ENCODE measurements at places on chromosomes 16 and 17.

- no peak for DNase-seq
These were observed 19.3 kb upstream of the CA4 start for GRCh38 chr17:60130466-60130865.

DNA sequence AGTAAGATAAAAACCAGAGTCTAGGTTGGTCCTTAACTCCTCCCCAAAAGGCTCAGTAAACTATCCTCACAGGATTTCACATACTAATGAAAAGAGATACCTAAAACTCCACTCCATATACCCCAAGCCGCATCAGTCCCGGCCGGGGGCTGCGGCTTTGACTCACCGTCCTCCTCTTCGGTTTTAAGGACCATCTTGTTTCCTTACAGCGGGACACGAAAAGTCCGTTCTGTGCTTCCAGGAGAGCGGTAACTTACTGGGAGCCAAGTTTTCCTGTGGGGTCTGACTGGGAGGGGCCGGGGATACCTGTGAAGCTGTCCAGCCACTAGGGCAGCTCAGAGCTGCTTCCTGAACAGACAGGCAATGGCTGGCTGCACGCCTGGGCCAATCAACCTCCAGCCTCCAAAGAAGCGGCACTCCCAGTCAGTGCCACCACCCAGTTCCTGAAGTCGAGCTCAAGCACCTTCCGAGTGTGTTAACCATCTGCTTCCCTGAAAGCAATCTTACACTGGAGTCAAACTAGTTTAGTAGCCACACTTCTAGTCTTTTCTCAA, 45.5 kb downstream of the CYTH1 start:
- peak; percentile 40 for DNase-seq

DNA sequence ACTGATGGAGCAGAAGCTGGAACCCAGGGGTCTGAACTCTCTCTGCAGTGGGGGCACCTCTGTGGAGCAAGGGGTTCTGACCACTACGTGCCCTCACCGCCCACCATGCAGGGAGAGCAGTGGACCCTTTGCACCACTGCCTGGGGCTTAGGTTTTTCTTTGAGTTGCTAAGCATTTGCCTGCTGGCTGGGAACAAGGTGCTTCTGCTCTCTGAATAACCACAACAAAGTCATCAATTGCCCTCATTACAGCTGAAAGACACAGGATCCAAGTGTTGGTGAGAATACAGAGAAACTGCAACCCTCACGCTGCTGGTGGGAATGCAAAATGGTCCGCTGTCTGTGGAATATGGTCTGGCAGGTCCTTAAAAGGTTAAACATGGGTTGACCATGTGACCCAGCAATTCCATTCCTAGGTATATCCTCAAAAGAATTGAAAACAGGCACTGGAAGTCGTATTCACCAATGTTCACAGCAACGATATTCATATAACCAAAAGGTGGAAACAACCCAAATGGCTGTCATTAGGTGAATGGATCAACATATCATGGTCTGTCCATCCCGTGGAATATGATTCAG, 22.8 kb downstream of the NLRC3 start:
- DNase-seq = no peak

- no peak for DNase-seq
These were observed 277.8 kb upstream of the CDH5 start for GRCh38 chr16:66088681-66089080.

DNA sequence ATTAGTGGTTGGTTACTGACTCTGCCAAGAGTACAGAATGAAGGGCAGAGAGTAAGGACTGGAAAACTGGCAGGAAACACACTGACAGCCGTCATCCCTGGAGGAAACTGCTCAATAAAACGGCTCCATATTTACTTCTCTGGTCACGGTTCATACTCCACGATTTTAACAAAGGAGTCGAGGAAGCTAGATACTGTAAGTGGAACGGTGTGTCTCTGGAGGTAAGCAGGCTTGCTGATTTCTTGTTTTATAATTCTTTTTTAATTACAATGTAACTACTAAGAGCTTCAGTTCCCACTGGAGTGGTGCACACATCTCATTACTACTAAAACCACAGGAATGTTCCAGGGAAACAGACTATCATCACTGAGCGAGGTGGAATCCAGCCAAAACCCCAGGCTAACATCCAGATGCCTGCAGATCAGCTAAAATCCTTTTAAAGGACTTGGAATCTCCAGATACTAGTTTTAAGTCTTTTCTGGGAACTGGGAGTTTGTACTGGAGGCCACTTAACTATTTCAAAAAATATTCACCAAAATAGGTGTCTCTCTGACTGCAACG, 17.8 kb downstream of the SERPINF1 start:
- no peak for DNase-seq

GRCh38 chr16:73614131-73614530, 566.2 kb upstream of the ZFHX3 start:
- DNase-seq = no peak

- no peak for DNase-seq
These were observed 10.1 kb downstream of the CYB5D1 start for GRCh38 chr17:7867881-7868329.

DNA sequence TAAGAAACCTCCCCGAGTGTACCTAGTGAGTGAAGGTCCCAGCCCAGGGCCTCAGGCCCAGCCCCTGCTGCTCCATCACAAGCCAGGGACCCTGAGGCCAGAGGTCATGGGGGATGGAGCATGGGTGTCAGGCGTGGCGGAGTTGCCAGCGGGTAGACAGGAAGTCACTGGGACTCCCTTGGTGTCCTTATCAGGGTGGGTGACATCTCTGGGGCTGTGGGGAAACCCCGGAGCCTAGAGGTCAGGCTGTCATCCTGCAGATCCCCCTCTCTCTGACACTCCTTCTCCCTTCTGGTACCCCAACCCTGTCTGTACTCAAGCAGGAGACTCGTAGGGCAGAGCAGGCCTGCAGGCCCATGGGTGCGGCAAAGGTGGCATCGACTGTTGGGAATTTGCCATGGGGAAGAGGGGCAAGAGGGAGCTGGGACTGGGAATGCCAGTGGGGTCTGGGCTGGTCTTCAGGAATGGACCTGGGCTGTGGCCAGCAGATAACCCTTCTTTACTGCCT, 10.8 kb upstream of the ADGRG1 start:
- DNase-seq = no peak

GRCh38 chr16:84407588-84408313, 39.4 kb downstream of the ATP2C2 start:
- no peak for DNase-seq

- no peak for DNase-seq
These were observed 4.0 kb downstream of the RNF222 start for GRCh38 chr17:8393470-8394231.

- DNase-seq = no peak
These were observed 6.0 kb downstream of the CAPNS2 start for GRCh38 chr16:55572439-55572838.

DNA sequence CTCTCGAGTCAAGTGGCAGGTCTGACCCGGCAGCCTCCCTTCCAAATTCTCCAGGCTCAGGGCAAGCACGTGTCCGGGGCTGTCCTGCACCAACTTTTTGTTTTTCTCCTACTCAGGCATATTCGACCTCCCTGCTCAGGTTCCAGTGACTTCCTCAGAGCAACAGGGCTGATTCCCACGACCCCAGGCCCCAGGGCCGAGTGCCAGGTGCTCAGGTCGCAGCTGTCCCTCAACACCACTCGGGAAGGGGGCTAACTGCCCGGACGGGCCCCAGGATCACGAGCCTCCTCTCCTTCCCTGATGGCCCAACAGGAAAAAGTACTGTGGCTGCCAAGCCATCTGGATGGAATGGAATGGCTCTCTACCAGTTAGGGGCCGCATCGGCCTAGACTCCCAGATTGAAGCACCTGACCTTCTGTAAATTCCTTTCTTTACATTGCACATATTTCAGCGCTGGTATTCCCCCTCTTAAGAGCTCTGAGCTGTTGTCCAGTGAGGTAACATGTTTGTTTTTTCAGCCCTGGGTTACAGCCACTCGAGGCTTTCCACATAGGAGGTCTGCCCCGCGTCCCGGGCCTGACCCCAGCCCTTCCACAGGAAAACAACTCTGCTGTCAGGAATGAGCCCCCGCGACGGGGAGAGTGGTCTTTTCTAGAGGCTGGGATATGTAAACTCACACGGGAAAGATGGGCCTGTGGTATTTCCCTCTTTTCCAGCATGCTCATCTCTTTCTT, 25.0 kb downstream of the NXN start:
- DNase-seq = no peak

- DNase-seq = no peak
These were observed 104.6 kb downstream of the GNAO1 start for GRCh38 chr16:56295739-56296527.

GRCh38 chr17:46995841-46996571, 17.0 kb upstream of the RPRML start:
- no peak for DNase-seq

GRCh38 chr17:36602030-36602748, 806 bp downstream of the MRM1 start:
- no peak for DNase-seq

DNA sequence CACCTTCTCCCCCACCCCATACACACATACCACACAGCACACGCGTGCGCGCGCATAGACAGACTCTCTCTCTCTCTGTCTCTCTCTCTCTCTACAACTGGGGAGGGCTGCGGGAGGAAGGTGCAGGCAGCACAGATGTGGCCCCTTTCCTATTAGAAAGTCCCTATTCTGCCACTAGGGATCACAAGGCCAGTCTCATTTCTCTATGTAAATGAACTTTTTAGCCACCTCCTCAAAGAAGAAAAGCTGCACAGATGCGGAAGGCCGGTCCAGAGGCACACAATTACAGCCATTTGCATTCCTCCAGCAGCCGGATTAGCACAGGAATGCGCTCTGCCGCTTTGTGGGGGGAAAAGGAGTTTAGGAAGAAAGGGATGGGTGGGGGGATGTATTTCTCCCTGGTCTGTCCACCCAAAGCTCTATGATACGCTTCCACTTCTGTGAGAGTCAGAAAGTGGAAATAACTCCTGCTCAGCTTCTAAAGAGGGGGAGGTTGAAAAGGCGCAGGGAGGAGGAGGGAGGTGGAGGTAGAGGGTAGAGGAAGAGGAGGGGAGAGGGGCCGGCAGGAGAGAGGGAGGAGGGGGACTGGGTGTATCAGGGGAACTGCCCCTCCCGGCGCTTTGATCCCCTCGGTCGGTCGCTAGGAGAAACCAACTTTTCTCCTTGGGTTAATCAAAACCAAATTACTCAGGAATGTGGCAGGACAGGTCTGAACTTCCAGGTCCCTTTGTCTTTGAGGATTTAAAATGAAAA, 11.7 kb downstream of the ZFHX3 start:
- no peak for DNase-seq

GRCh38 chr17:79539944-79540705, 70.7 kb downstream of the RBFOX3 start:
- no peak for DNase-seq

DNA sequence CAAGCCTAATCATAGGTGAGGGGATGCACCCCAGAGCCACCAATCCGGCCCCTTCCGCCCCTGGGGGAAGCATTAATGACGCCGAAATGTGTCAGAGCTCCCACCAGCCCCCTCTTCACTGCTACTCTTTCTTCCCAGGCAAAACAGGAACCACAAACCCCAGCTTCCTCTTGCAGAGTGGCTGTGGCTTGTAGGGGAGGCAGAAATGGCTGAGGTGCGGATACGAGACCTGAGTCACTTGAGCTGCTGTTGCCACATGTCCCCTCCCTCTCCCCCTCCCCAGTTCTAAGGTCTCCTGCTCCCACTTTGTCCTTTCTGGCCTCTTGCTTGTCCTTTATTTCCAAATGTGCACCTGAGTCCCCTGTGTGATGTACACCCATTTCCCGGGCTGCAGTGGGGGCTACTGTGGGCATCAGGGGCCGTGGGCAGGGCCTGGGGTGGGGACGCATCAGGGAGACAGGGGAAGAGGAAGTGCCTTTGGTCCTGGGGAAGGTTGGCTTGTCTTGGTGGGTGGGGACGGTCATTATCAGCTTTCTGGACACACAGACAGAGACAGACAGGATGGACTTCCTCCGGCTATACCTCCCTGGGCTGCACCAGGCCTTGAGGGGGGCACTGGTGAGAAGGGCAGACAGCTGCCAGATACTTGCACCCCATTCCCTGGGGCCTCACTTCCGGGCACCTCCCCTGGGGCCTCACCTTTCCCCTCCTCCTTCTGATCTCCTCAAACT, at the start of gene APOBR:
Gene APOBR, plus strand, starts transcription at position 523 of the 731 bp plus-strand sequence. Its CDS starts 39 bp downstream, at position 562.
- DNase-seq = peak; percentile 79

GRCh38 chr16:55271945-55272513, 52.0 kb upstream of the IRX6 start:
- no peak for DNase-seq

DNA sequence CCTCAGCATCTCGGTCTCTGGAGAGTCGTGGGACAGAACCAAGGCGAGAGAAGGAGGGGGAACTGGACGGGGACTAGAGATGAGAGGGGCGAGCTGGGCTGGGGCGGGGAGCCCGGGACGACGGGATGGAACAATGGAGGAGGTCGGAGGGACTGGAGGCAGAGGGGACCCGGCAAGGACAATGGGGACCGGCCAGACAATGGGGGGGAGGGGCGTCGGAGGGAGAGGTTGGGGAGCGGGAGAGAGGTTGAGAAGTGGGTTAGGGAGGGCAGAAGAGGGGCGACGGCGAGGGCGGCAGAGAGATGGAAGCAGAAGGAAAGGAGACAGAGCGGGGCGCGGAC, 719 bp downstream of the NGFR start:
- DNase-seq = no peak

- DNase-seq = no peak
These were observed 123.7 kb downstream of the SPACA3 start for GRCh38 chr17:33115366-33115765.

- DNase-seq = no peak
These were observed 189.4 kb downstream of the RAB11FIP4 start for GRCh38 chr17:31580706-31581490.

DNA sequence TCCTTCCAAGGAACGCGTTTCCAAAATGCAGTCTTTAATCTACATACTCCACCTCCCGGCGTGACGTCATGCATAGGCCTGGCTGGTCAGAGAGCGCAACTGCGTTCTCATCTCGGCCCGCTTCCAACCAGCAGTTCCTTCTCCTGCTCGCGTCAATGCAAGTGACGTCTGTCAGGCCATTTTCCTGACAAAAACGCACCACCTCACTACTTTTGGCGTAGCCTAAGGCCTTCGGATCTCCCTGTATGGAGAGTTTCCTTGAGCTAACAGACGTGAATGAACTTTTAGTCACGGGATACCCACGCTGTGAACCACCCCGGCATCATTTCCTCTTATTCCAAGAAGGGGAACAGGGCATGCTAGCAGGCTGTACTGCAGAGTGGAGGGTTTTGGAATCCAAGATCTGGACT, 25.0 kb downstream of the TEX14 start:
- DNase-seq = no peak

- DNase-seq = peak; percentile 81
These were observed 812 bp upstream of the PPP1R9B start for GRCh38 chr17:50151041-50151936.

- no peak for DNase-seq
These were observed 50.6 kb upstream of the STH start for GRCh38 chr17:45948498-45948880.

All from stimulated activated CD4-positive, alpha-beta T cell treated with anti-CD3 and anti-CD28 coated beads, Interleukin-15, amount 100 ng/mL, for 48 hours (primary cell).